Dermis blood vessel endothelial cell (primary cell): ENCODE measurements at places on chromosomes 1 and 21. TPM values are rescaled to one million over a fixed set of nuclear protein-coding genes. Genes with fewer than 3 reads are reported as not detected.

DNA sequence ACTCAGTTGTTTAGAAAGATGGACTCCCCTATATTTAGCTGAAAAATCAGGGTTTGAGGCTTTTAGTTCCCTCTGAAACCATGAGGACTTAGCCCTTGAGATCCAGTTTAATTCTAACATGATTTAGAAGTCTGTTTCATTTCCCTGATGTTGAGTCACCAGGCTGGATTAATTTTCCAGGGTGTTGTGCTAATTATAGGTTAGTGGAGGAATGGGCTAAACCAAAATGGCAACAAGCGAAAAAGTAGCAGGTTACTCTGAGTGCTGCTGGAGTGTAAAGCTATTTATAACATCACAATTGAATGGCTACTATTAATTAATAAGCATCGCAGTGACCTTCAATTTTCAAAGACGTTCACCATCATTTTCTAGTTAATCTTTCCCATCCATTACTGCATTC is 15.5 kb upstream of the USP24 start:
- no peak for DNase-seq

- no peak for DNase-seq
Observed at GRCh38 chr1:246351721-246352120, 155.4 kb downstream of the SMYD3 start.

Gene BARHL2
- total RNA-seq, result not detected in 2 replicates

Gene ELAPOR1
- under 0.01 and 0.37 TPM in 2 replicates for total RNA-seq
